GM12892 (cell line): ENCODE measurements at places on chromosomes 13 and 19.

DNA sequence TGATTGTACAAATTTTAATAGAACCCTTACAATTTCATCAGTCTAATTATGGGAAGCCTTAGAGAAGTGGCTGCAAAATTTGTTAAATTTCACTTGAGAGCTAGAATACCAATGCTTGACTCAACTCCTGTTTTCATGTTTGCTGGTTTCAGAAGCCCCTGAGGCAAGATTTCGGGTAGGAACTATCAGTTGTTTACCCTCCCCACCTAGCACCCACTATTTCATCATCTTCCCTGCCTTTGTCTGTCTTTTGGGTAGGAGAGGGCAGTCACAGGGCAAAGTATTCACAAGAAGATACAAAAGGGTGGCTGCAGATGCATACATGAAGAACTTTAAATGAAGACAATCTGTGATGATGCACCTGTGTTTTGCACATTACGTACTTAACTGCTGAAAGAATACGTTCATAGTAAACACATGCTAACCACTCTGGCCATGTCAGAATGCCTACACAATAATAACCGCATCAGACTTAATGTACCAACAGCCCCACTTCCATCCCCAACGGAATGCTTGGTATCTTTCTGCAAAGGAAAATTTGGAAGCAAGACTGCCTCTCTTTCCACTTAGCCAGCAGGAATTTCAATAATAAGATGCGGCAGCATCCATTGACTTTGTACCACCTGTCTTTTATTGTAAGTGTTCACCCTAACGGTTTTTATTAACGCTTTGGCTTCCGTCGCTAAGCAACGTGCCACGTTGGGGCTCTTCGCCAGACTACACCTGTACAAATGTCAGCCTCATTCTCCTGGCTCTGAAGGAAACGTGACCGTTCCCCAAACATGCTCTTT is 30.4 kb downstream of the TPT1 start:
- DNase-seq, result no peak

GRCh38 chr19:1514295-1514661 is 1.5 kb upstream of the ADAMTSL5 start:
- DNase-seq, result no peak

DNA sequence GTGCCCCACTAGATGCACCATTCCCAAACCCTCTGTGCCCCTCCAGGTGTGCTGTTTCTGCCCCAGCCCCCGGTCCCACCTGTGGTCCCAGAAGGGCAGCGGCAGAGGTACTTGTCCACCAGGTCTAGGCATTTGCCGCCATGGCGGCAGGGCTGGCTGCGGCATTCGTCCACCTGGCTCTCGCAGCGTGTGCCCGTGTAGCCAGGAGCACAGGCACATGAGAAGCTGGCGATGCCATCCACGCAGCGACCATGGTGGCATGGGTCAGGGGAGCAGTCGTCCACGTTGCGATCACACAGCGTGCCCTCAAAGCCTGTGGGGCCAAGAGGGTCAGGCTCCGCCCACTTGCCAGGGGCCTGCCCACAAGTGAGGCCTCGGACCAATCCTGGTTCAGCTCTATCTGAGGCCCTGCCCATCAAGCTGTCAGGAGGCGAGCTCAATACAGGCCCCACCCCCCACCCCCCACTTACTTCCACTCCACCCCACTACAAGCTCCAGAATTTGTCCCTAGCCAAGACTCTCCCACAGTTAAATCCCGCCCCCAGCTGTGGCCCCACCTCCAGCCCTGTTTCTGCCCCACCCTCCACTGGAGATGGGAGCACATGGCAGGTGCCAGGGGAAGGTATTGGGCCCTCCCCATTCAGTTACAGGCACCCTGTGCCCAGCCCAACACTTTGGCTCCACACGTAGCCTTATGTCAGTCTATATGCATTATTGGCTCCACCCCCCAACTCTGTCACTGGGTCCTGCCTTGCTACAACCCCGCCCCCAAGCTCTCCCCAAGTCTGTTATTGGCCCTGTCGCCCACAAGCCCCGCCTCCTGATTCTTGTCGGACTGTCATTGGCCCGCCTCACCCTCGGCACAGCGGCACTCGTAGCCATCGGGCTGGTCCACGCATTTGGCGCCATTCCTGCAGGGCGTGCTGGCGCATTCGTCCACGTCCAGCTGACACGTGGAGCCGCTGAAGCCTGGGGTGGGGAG is 13.5 kb downstream of the NOTCH3 start:
- no peak for DNase-seq

DNA sequence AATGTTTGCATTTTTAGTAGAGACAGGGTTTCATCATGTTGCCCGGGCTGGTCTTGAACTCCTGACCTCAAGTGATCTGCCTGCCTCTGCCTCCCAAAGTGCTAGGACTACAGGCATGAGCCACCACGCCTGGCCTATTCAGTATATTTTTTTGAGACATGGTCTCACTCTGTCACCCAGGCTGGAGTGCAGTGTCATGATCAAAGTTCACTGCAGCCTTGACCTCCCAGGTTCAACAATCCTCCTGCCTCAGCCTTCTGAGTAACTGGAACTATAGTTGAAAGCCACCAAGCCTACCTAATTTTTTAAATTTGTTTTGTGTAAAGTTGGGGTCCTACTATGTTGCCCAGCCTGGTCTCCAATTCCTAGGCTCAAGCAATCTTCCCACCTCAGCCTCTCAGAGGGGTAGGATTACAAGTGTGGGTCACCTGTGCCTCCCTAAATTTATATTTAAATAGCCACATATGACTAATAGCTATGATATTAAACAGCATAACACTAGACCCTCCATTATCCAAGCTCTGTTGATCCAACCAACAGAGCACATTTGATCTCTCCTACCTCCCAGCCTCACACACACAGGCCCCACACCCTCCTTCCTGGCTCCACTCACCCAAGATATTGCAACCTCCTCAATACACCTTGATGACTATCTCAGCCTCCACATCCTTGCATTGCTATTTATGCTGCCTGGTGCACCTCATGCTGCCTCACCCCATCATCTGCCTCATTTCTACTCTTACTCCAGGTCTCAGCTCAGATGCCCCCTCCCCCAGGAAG is 2.1 kb upstream of the CEACAM19 start:
- no peak for DNase-seq

GRCh38 chr19:49923055-49924003 is 5.7 kb upstream of the ATF5 start:
- no peak for DNase-seq

- no peak for DNase-seq
These were observed 324.9 kb upstream of the ZNF507 start for GRCh38 chr19:32020538-32020937.

DNA sequence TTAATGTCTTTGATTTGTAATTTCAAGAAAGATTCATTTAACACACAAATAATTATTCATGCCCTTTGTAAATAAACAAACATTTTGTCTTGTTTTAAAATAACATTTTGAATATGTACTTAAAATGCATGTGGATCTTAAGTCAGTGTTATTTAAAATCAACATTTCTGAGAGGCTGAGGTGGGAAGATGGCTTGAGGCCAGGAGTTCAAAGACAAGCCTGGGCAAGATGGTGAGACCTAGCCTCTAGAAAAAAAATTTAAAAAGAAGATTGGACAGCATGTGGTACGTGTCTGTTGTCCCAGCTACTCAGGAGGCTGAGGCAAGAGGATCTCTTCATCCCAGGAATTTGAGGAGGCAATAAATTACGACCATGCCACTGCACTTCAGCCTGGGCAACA is 1268.2 kb downstream of the SLITRK1 start:
- DNase-seq, result no peak

DNA sequence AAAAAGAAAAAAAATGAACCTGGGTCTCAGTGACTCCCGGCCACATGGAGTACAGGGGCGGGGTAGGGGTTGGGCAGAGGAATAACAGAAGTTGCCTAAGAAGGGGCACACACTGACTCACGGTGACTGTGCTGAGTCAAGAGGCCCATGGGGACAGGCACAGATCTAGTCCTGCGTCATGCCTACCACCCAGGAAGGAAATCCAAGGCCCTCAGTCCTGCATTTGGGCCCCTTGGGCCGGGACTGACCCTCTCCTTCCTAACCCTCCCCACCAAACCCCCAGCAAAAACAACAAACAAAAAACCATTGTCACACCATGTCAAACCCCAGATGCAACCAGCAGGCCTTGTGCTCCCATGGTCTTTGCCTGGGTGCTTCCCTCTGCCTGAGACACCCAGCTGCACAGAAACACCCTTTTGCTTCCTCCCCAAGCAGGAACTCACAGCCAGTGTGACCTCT is 9.6 kb upstream of the NOTCH3 start:
- DNase-seq, result no peak

DNA sequence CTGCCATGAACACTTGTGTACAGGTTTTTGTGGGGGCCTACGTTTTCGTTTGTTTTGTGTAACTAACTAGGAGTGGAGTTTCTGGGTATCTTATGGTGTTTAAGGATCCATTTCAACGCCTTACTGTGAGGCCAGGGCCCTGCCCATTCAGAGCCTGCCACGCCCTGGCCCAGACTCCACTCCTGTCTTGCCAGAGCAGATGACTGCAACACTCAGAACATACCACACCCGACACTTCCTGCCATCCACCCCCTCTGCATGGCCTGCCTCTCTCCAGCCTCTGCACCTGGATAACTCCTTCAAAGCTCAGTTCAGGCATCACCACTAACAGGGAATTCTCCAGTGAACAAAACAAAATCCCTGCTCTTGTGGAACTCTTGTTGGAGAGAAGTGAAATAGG is 43.2 kb downstream of the RGCC start:
- DNase-seq, result no peak

GRCh38 chr19:41407271-41407670 is 9.7 kb downstream of the BCKDHA start:
- DNase-seq, result no peak

DNA sequence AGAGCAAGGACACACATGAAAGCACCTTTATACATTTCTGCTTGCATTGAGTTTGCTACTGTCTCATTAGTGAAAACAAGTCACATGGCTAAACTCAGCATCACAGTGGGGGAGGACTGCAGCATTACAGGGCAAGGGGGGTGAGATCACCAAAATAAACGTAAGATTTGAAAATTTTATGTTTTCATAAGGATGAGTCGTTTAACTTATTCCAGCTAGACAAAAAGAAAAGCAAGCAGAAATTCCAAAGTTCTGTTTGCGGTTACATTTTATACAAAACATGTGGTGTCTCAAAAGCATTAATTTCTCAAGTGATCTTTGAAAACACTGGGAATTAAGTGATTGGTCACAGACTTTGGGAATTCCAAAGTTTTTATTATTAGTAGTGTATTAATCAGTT is 261.4 kb upstream of the RXFP2 start:
- no peak for DNase-seq

DNA sequence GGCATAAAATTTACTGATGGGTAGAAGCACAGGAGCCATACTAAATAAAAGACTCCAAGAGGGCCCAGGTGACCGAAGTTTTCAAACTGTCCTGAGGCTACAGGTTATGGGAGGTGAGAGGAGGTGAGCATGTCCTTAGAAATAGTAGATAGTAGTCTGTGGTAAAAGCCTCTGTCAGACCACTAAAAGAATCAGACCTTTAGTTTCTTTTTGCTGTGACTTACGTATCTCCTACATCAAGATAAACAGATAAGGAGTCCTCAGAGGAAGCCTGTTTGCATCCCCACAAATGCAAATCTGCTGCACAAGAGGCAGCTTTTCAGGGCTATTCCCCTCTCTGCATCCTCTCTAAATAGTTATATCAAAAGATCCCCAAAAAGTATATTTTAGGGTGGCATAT is 711.6 kb upstream of the SLITRK6 start:
- no peak for DNase-seq

- no peak for DNase-seq
These were observed 11.8 kb upstream of the LILRA2 start for GRCh38 chr19:54561840-54562239.

GRCh38 chr13:67353941-67354340 is 123.8 kb upstream of the PCDH9 start:
- no peak for DNase-seq

DNA sequence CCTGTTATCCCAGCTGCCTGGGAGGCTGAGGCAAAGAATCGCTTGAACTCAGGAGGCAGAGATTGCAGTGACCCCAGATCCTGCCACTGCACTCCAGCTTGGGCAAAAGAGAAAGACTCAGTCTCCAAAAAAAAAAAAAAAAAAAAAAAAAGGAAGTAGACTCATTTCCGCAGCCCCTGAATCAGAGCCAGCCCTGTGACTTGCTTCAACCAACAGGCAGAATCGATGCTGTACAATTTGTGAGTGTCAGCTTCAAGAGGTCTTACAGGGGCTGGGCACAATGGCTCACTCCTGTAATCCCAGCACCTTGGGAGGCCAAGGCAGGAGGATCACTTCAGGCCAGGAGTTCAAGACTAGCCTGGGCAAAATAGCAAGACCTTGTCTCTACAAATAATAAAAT is 12.8 kb downstream of the ANKRD27 start:
- DNase-seq, result no peak

DNA sequence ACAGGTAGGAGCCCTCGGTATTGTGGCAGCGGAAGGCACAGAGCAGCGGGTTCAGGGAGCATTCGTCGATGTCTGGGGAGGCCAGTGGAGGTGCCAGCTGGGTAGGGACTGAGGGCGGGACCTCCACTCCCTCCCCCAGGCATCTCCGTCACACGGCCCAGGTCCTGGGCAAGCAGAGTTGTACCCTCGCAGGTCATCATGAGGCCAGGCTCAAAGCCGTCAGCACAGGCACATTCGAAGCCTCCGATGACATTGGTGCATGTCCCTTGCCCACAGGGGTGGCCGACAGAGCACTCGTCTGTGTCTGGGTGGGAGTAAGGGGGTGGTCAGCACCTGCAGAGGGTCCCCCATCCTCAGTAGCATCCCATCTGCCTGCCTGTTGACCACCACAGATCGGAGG is 35.3 kb downstream of the CCL25 start:
- no peak for DNase-seq

DNA sequence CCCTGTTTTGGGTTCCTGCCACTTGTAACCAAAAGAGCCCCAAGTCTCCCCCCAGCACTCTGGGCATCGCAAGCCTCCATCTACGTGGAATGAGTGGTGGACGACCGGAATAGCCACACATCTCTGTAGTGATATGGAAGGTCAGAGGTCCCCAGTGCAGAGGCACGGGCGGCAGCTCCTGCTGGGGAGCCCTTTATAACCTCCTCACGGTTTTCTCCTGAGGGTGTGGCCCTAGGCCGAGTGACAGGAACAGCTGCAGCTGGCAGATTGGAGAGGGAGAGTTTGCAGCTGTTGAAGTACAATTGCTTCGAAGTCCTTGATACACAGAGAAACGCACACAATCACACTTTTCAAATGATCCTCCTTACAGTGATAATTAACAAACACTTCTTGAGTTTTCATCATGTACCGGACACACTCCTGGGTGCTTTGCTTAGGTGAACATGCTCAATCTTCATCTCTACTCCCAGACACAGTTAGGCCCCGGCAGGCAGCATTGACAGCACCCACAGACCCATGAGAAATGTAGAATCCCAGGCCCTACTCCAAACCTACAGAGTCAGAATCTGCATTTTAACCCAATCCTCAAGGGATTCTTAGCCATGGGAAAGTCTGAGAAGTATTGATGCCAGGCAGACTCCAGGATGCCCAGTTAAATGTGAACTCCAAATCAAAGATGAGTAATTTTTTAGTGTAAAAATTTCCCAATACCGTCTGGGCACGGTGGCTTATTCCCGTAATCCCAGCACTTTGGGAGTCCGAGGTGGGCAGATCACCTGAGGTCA is 4.9 kb upstream of the ZNF787 start:
- DNase-seq, result no peak
